ENCODE measurements at places on chromosomes 7 and 10.

GRCh38 chr7:28955718-28956607 is 2.2 kb downstream of the TRIL start:
- H3K27ac ChIP-seq = peak overlapping the region; percentile 63
- H3K27me3 ChIP-seq = peaks cover 75% of the 10 kb centered on the region
- DNase-seq = no peak
- H3K36me3 ChIP-seq = no peaks in the 10 kb centered on the region
- H3K4me3 ChIP-seq = peak overlapping the region; percentile 65

DNA sequence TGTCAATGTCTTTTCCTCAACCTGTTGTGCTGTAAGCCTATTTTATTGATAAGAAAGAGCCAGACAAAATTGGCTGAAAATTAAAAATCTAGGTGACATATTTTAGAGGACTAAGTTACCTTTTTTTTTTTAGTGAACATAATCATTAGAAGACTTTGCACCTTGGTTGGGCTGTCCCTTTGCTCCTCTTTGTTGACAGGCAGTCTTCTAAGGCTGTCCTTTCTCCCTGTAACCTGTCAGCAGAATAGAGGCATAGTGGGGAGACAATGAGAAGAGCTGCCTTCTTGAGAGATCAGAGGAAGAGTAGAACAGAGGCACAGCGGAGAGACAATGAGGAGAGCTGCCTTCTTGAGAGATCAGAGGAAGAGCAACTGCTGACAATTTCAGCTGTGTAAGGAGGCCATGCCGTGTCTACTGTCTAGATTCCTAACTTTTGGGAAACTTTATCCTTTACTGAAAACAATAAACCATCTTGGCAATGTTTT is 238.3 kb upstream of the FZD1 start:
- no peaks in the 10 kb centered on the region for H3K27me3 ChIP-seq
- peaks cover 25% of the 10 kb centered on the region for H3K4me1 ChIP-seq
- no peak overlapping the region for H3K4me3 ChIP-seq
- H3K36me3 ChIP-seq = peaks cover 28% of the 10 kb centered on the region

DNA sequence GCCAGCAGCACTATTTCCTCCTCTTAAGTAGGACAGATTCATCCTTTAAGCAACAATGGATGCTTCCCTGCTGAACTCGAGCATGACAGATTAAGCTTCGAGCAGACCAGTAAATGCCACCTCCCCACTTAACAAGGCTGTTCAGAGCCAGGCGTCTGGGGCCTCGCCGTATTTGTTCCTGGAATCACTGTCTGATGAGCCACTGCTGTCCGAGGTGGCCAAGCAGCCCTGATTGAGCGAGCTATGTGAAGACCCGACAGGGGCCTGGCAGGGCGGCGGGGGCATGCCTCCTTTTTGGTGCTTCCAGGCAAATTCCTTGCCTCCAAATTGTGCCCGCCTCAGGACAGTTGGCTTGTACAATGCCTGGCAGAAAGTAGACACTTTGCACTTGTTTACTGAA is 862.6 kb downstream of the NRG3 start:
- DNase-seq = no peak
- no peaks in the 10 kb centered on the region for H3K36me3 ChIP-seq
- no peak overlapping the region for H3K4me3 ChIP-seq
- H3K27ac ChIP-seq = no peak overlapping the region
- no peaks in the 10 kb centered on the region for H3K27me3 ChIP-seq

DNA sequence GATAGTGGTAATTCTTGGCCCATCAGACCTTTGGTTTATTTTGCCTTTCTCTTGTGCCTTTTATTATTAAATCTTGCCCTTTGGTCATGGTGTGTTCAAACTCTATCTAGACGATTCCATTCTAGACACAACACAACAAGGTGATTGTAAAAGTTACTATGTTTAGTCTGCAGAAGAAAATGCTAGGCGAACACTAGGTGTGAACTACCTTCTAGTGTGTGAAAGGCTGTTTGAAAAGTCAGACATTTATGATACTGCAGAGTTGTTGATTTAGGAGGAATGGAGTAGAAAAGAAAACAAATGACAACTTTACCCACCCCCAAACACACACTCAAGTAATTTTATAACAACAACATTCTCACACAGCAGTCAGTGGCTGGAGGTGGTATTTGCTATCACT is 103.4 kb downstream of the PLXDC2 start:
- no peak overlapping the region for H3K4me3 ChIP-seq
- no peak for DNase-seq
- no peak overlapping the region for H3K27ac ChIP-seq
- no peaks in the 10 kb centered on the region for H3K4me1 ChIP-seq

GRCh38 chr10:88418871-88419270 is 164.2 kb downstream of the RNLS start:
- DNase-seq = no peak
- no peaks in the 10 kb centered on the region for H3K36me3 ChIP-seq
- H3K4me1 ChIP-seq = peaks cover 9% of the 10 kb centered on the region
- H3K4me3 ChIP-seq = no peak overlapping the region

- no peak for DNase-seq
- no peaks in the 10 kb centered on the region for H3K36me3 ChIP-seq
- peaks cover 9% of the 10 kb centered on the region for H3K4me1 ChIP-seq
These were observed 979 bp upstream of the NODAL start for GRCh38 chr10:70442332-70442988.

- no peak overlapping the region for H3K4me3 ChIP-seq
- peaks cover 6% of the 10 kb centered on the region for H3K27me3 ChIP-seq
- H3K4me1 ChIP-seq = peaks cover 8% of the 10 kb centered on the region
- no peak overlapping the region for H3K27ac ChIP-seq
These were observed 28.8 kb downstream of the TSPAN15 start for GRCh38 chr10:69480068-69480412.

- peaks cover 7% of the 10 kb centered on the region for H3K4me1 ChIP-seq
- no peak overlapping the region for H3K27ac ChIP-seq
- no peak overlapping the region for H3K4me3 ChIP-seq
- H3K36me3 ChIP-seq = no peaks in the 10 kb centered on the region
These were observed 59.6 kb downstream of the NEURL1 start for GRCh38 chr10:103552856-103553742.

GRCh38 chr7:148746135-148746534 is 47.4 kb downstream of the CUL1 start:
- peak overlapping the region; percentile 42 for H3K27ac ChIP-seq
- peaks cover 63% of the 10 kb centered on the region for H3K36me3 ChIP-seq
- H3K4me3 ChIP-seq = no peak overlapping the region
- no peak for DNase-seq
- H3K27me3 ChIP-seq = no peaks in the 10 kb centered on the region

- no peak overlapping the region for H3K27ac ChIP-seq
- DNase-seq = no peak
- no peaks in the 10 kb centered on the region for H3K36me3 ChIP-seq
- peaks cover 28% of the 10 kb centered on the region for H3K4me1 ChIP-seq
- peaks cover 21% of the 10 kb centered on the region for H3K27me3 ChIP-seq
- H3K4me3 ChIP-seq = no peak overlapping the region
These were observed 4.0 kb downstream of the CRYGN start for GRCh38 chr7:151435971-151436370.

DNA sequence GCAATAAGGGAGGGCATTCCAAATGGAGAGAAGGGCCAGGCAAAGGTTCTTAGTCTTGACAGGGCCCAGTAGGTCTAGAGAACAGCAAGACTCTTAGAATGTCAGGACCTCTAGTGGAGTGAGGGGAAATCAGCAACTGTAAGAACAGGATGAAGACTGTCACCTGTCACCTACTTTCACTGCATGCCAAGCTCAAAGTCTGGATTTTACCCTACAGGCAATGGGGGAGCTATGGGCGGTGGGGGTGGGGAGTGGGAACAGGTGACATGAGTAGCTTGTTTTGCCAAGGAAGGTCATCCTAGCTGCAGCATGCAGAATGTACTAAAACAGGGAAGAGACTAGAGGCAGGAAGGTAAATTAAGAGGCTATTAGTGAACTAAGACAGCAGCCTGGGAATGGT is 18.3 kb downstream of the GOT1 start:
- H3K27me3 ChIP-seq = no peaks in the 10 kb centered on the region
- no peak overlapping the region for H3K27ac ChIP-seq
- no peak for DNase-seq
- peaks cover 19% of the 10 kb centered on the region for H3K4me1 ChIP-seq
- peaks cover 32% of the 10 kb centered on the region for H3K36me3 ChIP-seq
